Stromal cell of bone marrow (primary cell): ENCODE measurements at places on chromosomes 5 and 9.

GRCh38 chr5:105034401-105034763, 1471.8 kb upstream of the NUDT12 start:
- DNase-seq, result no peak

GRCh38 chr5:155475318-155475717, 461.8 kb downstream of the KIF4B start:
- no peak for DNase-seq

GRCh38 chr5:50717651-50718050, 51.2 kb downstream of the PARP8 start:
- DNase-seq, result no peak

DNA sequence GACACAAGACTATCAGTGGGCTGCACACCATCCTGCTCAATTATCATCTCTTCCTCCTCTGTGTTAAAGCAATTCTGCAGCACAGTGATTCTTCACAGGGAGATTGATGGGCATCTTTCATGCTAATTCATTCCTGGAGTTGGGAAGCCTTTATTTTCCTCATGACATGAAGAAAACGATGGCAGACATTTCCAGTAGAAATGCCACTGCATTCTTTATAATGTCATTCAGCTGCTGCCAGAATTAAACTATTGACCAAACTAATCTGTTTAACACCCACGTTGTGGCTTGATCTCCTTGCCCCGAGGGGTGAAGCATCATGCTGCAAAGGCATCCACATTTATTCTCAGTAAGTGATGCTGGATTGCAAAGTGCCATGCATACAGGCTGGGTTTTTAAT, 273.0 kb downstream of the SPOCK1 start:
- no peak for DNase-seq

DNA sequence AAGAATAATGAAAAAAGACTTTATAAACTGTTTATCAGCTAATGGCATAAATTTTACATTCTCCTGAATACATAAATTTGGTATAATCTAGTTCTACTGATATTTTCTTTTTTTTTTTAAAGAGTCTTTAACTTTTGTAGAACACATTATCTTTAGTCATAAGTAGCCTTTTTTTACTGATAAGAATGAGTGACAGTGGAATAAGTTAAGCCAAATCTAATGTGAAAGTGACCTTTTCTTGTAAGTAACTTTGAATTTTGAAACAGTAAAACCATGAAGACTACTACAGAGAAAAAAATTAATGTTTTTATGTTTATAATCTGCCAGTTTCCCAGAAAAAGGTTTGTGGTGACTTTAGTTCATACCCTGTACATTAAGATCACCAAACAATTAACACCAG, 13.7 kb downstream of the CEP78 start:
- DNase-seq, result no peak

DNA sequence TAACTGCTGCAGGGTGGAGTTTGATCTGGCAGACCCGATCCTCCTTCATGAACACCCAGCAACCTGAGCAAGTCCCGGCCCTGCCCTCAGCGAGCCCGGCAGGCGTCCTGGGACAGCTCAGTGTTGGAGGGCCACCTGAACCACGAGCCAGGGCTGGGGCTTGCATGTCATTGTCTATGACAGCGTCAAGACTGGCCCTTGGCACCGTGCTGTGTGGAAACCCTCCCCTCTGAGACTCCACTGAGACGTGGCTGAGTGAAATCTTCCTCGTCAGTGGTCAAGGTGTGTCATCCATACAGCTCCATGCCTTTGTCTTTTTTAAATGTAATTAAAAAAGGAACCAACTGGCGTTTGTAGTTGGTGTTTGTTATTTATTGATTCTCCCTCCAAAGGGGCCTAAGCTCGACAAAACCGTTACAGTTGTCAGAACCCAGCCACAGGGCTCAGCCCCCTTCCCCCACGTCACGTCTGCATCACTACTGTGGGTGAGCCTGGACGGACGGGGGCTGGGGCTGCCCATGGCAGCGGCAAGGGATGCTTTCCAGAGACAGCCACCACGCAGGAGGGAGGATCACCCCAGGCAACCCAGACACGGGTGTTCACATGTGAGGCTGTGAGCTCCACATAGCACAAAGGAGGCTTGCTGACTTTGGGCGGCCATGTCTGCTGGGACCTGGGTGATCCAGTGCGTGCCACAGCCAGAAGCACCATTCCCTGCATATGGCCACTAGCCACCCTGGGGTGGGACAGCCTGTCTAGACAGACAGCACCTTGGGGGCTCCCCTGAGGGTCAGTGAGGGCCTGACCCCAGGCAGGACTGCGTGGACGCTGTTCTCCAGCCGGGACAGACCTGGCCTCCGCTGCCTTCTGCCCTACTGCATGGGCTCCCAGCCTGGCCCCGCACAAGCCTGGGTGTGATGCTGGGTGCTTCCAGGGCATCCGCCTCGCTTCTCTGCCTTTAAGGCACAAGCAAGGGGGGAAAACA, 7.3 kb downstream of the UCK1 start:
- no peak for DNase-seq

GRCh38 chr5:16625096-16625495, 8.3 kb upstream of the RETREG1 start:
- no peak for DNase-seq

- no peak for DNase-seq
Observed at GRCh38 chr5:133494232-133494922, 118.0 kb downstream of the FSTL4 start.

DNA sequence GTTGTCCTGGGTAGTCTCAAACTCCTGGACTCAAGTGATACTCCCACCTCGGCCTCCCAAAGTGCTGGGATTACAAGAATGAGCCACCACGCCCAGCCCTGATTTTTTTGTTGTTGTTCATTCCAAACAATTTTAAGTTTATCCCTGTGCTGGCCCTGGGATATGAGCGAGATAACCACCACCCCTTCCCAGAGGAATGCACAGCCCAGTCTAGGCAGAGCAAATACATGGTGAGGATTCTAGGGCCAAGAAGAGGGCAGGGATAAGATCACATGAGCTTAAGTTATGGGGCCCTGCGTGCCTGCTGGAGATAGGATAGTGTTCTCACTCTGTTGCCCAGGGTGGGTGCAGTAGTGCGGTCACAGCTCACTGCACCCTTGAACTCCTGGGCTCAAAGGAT, 21.0 kb upstream of the TOR1B start:
- peak; percentile 22 for DNase-seq

- no peak for DNase-seq
Observed at GRCh38 chr9:11471321-11471720, 858.5 kb upstream of the PTPRD start.

- DNase-seq, result no peak
Observed at GRCh38 chr9:121729769-121730562, 78.5 kb downstream of the DAB2IP start.

- DNase-seq, result no peak
Observed at GRCh38 chr5:140408750-140409241, 7.2 kb downstream of the ANKHD1 start.

GRCh38 chr9:73515216-73515615, 363.6 kb downstream of the ANXA1 start:
- DNase-seq, result no peak

DNA sequence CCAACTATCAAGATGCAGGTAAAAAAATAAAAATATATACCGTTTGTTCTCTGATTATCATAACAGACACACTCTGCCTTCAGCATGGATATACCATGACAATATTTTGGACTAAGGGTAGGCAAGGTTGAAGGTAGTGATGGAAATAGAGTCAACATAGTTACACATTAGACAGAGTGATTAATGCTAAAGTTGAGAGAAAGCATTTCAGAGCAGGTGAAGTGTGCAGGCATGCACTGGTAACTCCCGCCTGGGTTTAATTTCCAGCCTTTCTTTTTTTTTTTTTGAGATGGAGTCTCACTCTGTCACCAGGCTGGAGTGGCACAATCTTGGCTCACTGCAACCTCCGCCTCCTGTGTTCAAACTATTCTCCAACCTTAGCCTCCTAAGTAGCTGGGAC, 458.5 kb downstream of the TLR4 start:
- no peak for DNase-seq

DNA sequence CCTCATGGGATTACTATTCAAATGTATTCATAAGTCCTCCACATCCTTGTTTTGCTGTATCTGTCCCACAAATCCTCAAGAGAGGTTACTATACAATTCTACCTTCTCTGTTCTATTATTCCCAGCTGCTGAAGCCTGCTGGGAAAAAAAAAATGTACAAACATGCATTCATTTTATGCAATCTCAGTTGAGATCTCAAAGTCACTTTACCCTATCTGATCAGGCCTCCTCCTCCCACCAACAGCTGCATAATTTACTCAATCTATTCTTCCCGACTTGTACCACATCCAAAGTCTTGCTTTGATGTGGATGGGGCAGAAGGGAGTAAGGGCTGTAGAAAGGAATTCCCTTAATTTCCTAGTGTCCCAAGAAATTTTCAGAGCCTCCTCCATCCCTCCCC, 28.6 kb downstream of the PSIP1 start:
- no peak for DNase-seq

DNA sequence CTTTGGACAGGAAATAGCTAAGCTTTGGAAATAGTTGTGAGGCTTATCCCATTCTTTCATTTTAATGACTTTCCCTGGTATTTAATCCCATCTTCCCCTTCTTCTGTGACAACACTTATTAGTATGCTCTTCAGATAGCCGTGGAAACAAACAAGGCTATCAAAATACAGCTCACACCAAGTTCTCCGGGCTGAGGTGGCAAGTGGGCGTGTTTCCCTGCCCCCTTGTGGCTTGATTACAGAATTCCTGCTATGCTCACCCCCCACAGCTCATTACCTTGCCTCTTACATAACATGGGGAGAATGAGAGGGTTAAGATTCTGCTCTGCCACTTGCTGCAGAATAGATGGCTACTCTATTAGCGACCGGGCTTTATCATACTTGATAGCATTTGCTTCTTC, 437.1 kb upstream of the TLE4 start:
- no peak for DNase-seq

GRCh38 chr5:81363093-81363871, 30.7 kb downstream of the ACOT12 start:
- DNase-seq, result no peak

DNA sequence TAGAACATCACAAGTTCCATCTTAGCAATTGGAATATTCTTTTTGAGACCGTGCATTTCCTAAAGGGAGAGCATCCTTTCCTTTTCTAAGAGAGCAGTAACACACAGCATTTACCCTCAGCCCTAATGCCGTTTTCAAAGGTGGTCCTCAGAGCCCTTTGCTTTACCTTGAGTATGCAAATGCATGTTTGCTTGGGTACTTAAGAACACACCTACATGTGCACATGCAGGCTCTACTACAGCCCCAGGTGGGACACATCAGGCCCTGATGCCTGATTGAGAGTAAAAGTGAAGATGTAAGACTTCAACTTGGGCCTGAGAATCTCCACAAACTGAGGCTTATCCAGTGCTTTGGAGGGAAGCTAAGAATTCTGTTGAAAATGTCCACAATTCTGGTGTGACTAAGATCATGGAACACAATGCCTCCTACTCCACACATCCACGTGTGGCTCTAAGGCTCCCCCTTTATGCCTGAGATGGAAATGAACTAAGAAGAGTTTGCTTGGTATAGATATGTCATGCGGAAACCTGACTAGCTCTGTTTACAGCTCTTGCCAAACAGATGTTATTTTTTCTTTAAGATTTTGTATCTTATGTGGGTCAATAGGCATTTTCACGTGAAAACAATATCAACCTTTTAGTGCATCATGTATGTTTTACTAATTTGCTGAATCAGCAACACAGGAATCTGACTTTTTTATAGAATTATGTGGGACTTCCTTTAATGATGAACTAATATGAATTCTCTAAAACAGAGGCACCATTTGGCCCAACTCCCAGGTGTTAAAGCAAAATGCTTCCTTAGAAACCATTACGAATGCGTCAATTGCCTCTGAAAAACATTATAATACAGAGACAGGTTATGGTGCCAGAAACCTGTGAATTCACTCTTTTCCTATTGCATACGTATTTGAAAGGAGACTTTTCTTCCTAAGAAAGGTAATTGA, 48.9 kb upstream of the SLC2A8 start:
- DNase-seq, result peak; percentile 46

DNA sequence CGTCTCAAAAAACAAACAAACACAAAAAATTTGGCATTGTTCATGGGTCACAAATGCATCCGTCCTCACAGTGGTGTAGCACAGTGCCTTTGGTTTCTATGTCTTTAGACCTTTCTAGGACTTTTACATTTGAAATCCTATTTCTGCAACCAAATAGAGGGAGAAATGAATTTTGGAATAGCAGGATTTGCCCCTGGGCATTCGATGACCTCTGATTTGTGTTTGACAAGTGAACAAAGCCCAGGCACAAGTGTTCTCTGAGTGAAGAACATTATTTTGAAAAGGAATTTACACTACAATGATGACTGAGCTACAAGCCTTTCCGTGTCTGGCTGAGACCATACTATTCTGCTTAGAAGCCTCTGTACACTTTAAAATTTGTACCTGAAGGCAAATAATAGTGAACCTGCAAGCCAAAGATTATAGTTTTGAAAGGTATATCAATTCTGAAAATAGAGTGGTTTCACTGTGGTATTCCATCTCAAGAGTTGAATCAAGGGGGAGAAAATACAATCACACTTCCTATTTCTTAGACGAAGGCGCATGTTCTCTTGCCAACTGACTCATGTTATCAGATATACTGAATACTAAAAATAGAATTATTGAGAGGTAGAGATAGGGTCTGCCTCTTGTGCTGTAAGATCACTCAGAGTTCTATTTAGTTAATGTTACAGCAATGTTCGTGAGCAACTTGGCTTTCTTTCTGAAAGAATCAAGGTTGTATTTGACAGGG, 297.6 kb downstream of the KDM4C start:
- DNase-seq, result no peak

- DNase-seq, result no peak
Observed at GRCh38 chr5:100647461-100648230, 112.5 kb downstream of the FAM174A start.

- DNase-seq, result no peak
Observed at GRCh38 chr9:133429641-133430161, 7.5 kb downstream of the ADAMTS13 start.

DNA sequence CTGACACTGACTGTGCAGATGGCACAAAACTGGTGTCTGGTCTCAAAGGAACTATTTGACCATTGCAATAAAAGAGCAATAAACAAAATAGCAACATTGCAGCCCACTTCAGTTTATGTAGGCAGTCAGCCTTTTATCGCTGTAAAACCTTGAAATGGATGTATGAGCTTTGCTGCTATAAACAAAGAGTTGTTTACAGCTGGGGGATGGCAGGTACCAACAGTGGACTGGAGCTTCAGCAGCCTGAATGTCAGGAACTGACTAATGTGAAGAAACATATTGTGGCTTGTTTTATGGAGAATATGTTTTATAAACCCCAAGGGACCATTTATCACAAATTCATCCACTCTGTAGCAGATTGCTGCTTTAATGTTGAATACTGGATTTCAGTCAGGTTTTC, 78.0 kb downstream of the PTPRD start:
- no peak for DNase-seq

GRCh38 chr5:14672484-14673394, 8.2 kb downstream of the OTULIN start:
- DNase-seq, result no peak

- DNase-seq, result no peak
Observed at GRCh38 chr9:29659736-29660135, 2086.5 kb upstream of the C9orf72 start.

DNA sequence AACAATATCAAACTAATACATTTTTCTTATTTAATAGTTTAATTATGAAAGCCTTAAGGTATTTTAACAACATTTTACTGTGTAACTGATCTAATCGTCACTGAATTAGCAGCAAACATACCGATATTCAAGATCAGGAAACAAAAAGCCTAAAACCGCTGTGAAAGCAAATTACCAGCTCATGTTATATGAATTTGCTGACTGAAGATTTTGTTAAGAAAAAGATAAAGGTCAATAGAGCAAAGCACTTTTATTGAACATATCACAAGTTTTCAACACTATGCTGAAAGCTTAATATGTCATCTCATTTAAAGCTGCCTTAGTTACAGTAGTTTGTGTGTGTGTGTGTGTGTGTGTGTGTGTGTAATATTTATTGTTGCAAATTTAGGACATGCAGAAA, 1634.9 kb upstream of the NUDT12 start:
- DNase-seq, result no peak
